Dermis microvascular lymphatic vessel endothelial cell (primary cell): ENCODE measurements at places on chromosomes 13 and 19.

DNA sequence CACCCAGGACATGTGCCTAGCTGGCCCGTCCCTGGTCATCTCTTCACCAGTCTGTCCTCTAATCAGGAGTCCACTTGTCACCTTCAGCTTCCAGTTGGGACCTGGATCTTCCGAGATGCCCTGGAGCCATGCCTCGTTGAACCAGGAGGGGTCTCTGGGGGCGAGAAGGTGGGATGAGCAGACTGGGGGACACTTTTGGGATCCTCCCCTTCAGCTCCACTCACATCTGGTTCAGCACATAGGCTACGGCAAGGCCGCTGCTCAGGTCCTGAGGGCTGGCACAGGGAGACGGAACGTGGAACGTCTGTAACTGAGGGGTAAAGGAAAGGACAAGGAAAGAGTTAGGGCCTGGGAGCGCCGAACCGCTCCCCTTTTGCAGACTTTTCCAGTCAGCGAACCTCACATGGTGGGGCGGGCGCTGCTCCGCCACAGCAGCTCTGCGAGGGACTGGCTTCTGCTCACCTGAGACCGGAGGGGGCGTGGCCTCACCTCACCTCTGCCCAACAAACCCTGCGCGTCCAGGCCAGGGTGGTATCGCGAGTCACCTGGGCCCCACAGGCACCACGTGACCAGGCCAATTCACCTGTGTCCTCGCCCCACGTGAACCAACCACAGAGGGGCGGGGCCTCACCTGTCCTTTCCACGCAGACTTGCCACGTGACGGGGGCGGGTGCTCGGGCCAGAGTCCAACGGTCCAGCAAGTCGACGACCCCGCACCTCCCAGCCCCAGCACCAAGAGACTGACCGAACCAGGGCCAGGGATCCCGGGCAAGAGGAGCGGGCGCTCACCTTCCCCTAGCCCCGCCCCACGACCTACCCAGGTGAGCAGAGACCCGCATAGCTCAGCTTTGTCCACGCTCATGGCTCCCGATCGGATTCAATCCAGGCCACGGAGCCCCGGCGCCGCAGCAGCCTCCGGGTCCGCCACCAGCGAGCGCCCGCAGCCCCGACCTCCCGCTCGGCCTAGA is at the start of gene HOOK2:
HOOK2 (minus strand) TSS at position 965 of the 968 bp plus-strand sequence; CDS start at position 862, 103 bp downstream.
- no peak for DNase-seq

DNA sequence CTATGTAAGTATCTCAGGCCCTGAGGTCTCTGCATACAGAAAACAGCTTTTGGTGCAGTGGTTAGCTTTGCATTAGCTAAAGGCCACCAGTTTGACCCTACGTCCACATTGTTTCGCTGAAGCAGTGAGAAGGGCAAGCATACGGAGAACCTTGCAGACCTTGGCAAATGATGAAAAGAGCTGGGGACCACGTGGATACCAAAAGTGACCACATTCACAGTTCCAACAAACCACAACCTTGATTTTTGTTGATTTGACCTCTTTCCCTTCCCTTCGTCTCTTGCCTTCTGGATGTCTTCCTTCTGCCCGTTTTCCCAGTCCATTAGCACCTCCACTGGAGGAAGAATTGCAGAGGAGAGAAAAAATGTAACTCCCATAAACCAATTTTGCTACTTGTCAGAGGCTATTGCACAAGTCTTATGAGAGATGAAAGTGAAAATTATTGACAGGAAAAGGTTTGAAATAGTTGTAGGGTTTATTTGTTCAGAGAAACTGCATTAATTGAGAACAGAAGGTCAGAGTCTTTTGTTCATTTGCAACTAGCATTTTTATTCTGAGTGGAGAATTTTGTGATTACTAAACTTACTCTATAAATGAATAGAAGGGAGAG is 293.9 kb upstream of the HTR2A start:
- DNase-seq = no peak

- no peak for DNase-seq
These were observed 27.7 kb downstream of the MAP2K2 start for GRCh38 chr19:4096049-4096892.

GRCh38 chr13:112743451-112744167 is 53.8 kb downstream of the ATP11A start:
- no peak for DNase-seq

GRCh38 chr19:19459707-19460251 is 54.3 kb downstream of the GATAD2A start:
- no peak for DNase-seq

GRCh38 chr19:20478936-20479335 is 86.6 kb downstream of the ZNF737 start:
- no peak for DNase-seq
